CD4-positive, alpha-beta T cell (primary cell): ENCODE measurements at places on chromosomes 11 and 22. TPM values are rescaled to one million over a fixed set of nuclear protein-coding genes. Genes with fewer than 3 reads are reported as not detected.
A peak's percentile ranks its signal among the peaks of the same experiment; 100 is the strongest.

MUC2 gene
- total RNA-seq, result not detected

ROM1 gene
- 0.71 TPM for total RNA-seq

MTA2 gene
- 172 TPM for total RNA-seq

RFPL3 gene
- total RNA-seq, result not detected

PAMR1 gene
- total RNA-seq, result not detected

DNA sequence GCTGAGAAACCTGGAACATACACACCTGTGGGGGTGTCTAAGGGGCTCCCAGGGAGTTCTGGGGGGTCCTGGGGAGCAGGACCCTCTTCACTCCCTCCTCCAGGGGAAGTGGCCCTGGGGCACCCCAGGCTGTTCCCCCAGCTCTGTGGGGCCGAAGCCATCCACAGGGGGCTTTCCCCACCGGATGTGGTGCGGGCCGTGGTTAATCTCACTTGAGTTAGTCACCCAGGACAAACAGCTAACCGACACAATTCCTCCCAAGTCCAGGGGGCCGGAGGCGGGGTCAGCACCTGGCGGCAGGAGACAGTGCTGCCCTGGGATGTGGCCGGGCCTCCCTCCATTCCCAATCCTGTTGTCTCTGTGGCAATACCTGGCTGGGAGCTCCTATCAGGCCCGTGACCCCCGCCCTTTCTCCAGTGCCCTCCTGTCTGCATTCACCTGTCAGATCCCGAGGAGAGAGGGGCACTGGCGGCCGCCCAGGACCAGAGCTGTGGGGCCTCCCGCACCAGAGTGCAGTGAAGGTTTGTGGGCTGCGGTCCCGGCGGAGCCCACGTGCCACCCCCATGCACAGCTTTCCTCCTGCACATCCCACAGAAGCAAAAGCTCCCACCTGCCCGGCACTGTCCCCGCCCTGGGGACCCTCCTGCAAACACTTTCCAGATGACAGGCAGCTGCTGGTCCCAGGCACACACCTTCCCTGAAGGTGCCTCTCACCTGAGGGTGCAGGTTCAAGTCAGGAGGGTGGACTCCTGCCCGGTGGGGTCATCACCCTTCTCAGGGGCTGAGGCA, 5.2 kb upstream of the MUC5AC start:
- DNase-seq, result no peak
- H3K4me3 ChIP-seq, result no peak overlapping the region
- no peaks in the 10 kb centered on the region for H3K36me3 ChIP-seq
- H3K27me3 ChIP-seq, result peaks cover 7% of the 10 kb centered on the region

- no peaks in the 10 kb centered on the region for H3K4me1 ChIP-seq
- H3K36me3 ChIP-seq, result no peaks in the 10 kb centered on the region
- H3K4me3 ChIP-seq, result no peak overlapping the region
- no peak for DNase-seq
- H3K27me3 ChIP-seq, result no peaks in the 10 kb centered on the region
Observed at GRCh38 chr22:47927648-47928210, 1165.3 kb downstream of the TBC1D22A start.

- H3K27me3 ChIP-seq, result no peaks in the 10 kb centered on the region
- peak overlapping the region; percentile 1 for H3K27ac ChIP-seq
- H3K36me3 ChIP-seq, result no peaks in the 10 kb centered on the region
- no peak for DNase-seq
Observed at GRCh38 chr22:23184100-23184763, 3.9 kb downstream of the BCR start.

DNA sequence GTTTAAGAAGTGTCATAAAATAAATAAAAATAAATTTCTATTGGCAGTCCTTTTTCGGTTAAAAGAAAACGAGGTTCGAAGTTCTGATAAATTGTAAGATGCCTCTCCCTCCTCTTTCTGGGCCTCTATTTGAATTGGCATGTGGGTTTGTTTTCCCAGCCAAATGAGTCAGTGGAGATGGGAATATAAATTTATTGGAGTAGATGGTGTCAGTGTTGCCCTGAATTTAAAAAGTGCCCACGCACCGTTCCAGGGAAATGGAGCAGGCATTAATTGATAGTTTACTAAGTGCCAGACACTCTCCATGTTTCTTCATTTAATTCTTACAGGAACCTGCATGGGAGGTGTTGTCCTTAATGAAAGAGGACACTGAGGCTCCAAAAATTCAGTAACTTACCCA, 119.2 kb downstream of the FEZ1 start:
- H3K36me3 ChIP-seq, result no peaks in the 10 kb centered on the region
- H3K4me1 ChIP-seq, result no peaks in the 10 kb centered on the region
- no peak overlapping the region for H3K4me3 ChIP-seq
- H3K27me3 ChIP-seq, result peaks cover 13% of the 10 kb centered on the region
- DNase-seq, result no peak

GRCh38 chr11:75874684-75875341, 59.8 kb downstream of the UVRAG start:
- H3K27ac ChIP-seq, result no peak overlapping the region
- no peak for DNase-seq
- H3K4me1 ChIP-seq, result peaks cover 3% of the 10 kb centered on the region
- H3K4me3 ChIP-seq, result no peak overlapping the region
- no peaks in the 10 kb centered on the region for H3K27me3 ChIP-seq
- H3K36me3 ChIP-seq, result no peaks in the 10 kb centered on the region

DNA sequence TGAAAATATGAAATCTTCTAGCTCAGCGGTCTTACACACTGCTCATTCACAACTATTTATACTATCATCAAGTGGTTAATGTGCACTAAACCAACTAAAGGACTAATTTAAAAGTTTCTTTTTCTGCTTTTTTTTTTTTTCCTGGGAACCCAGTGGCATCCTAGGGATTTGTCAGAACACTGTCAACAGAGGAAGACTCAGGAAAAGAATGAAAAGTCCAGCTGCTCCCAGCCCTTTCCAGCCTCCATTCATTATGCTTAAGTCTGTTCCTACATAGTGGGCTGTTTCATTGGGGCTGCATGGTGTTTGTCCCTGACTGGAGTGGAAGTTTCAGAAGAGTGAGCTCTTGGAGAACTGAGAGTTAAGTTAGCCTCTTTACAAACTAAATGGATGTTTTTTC, 391.1 kb downstream of the AASDHPPT start:
- no peaks in the 10 kb centered on the region for H3K4me1 ChIP-seq
- H3K27ac ChIP-seq, result no peak overlapping the region
- no peaks in the 10 kb centered on the region for H3K27me3 ChIP-seq
- no peak overlapping the region for H3K4me3 ChIP-seq

- H3K4me1 ChIP-seq, result no peaks in the 10 kb centered on the region
- no peak for DNase-seq
- H3K36me3 ChIP-seq, result no peaks in the 10 kb centered on the region
Observed at GRCh38 chr11:68396516-68396915, 64.0 kb upstream of the PPP6R3 start.

DNA sequence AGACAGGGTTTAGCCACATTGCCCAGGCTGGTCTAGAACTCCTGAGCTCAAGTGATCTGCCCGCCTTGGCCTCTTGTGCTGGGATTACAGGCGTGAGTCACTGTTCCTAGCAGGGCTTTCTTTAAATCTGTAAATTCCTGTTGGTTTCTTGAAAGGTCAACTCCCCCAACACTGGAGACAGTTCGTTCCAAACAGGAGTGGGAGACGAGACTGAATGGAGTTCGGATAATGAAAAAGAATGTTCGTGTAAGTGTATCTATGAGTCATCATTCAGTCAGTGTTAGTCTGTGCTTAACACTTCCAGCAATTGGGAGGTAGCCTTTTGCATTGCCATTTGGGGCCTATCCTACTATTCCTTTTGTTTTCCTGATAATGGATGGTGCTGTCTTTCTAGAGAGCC, 10.0 kb upstream of the BACE1-AS start:
- no peaks in the 10 kb centered on the region for H3K27me3 ChIP-seq
- H3K4me1 ChIP-seq, result peaks cover 40% of the 10 kb centered on the region
- H3K36me3 ChIP-seq, result peaks cover 46% of the 10 kb centered on the region
- H3K27ac ChIP-seq, result no peak overlapping the region
- peak overlapping the region; percentile 50 for H3K4me3 ChIP-seq
- DNase-seq, result no peak

DNA sequence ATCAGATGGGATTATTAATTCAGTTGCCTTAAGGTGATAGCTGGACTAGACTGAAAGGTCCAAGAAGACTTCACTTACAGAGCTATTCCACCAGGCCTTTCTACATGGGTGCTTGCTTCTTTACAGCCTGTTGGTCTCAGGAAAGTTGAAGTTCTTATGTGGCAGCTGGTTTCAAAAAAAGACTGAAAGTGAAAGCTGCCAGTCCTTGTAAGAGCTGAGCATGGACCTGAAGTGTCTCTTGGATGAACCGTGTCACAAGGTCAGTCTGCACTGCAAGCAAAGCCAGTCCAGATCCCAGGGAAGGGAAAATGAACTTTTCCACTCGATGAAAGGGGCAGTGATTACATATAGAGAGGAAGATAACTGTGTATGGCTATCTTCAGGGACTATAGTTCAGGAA, 201.5 kb upstream of the LUZP2 start:
- H3K27me3 ChIP-seq, result no peaks in the 10 kb centered on the region
- no peak overlapping the region for H3K4me3 ChIP-seq
- no peak for DNase-seq
- H3K36me3 ChIP-seq, result no peaks in the 10 kb centered on the region
- no peaks in the 10 kb centered on the region for H3K4me1 ChIP-seq

- peak overlapping the region; percentile 95 for H3K4me3 ChIP-seq
- peaks cover 42% of the 10 kb centered on the region for H3K36me3 ChIP-seq
- H3K27ac ChIP-seq, result no peak overlapping the region
- H3K4me1 ChIP-seq, result peaks cover 14% of the 10 kb centered on the region
Observed at GRCh38 chr11:10752061-10752460, 1.0 kb downstream of the CTR9 start.

DNA sequence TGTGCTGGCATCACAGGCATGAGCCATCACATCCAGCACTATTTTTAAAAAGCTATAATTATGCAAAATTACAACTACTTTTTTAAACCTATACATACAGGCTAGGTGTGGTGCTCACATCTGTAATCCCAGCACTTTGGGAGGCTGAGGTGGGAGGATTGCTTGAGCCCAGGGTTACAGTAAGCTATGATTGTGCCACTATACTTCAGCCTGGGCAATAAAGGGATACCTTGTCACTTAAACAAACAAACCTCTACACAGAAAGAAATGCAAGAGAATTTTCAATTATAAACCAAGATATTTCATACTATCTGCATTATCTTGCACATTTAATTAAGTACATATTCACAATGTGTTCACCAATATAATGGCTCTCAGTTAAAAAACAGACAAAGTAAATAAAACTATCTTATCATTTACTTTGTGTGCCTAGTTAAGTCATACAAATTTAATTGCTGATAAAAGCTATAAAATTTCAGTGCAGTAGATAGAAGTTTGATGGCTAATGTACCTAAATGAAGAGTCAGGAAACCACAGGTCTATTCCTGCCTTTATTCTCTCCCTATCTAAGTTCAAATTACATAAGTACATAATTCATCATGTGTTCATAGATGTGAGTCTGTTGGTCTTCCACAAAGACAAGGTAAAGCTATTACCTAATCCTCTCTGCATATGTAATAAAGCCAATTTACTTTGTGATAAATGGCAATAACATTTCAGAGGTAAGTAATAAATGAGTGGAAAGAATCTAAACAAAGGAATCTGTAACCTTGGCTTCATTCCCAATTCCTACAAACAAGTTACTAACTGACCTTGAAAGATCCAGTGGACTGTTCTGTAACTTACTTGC, 9.0 kb upstream of the RDX start:
- H3K36me3 ChIP-seq, result no peaks in the 10 kb centered on the region
- no peaks in the 10 kb centered on the region for H3K27me3 ChIP-seq
- DNase-seq, result no peak
- no peak overlapping the region for H3K27ac ChIP-seq
- no peaks in the 10 kb centered on the region for H3K4me1 ChIP-seq

GRCh38 chr11:41996533-41996932, 537.1 kb upstream of the LRRC4C start:
- H3K4me3 ChIP-seq, result no peak overlapping the region
- H3K27me3 ChIP-seq, result no peaks in the 10 kb centered on the region
- no peaks in the 10 kb centered on the region for H3K4me1 ChIP-seq
- H3K27ac ChIP-seq, result no peak overlapping the region
- H3K36me3 ChIP-seq, result no peaks in the 10 kb centered on the region

DNA sequence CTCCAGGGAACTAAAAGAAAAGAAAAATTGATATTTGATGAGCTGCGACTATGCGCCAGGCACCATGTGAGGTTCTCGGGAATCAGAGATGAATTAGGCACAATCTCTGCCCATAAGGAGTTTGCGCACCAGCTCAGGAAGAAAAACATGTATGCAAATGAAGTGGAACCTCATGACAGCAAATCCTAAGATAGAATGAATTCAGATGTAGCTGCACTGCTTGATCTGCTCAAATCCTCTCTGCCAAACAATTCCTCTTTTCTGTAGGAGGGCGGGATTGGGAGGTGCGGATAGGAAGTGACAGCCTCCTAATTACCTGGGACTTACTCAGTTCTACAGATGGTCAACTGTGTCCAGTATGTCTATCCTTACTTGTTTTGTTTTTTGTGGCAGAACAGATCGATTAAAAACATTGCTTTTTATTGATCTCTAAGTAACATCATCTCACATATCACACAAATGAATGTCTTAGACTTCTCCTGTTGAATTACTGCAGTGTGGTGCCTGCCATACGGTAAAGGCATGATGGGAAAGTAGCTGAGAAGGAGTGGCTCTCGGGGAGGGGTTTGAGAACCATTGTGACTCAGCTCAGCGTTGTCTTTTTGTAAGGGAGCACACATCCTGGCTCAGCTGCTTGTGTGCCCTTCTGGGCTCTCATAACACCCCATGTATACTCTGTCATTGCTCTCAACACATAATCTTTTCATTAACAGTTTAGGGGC, 13.9 kb downstream of the CRTAM start:
- H3K4me3 ChIP-seq, result peak overlapping the region; percentile 39
- DNase-seq, result peak; percentile 20

GRCh38 chr11:14290422-14290821, 68.6 kb downstream of the RRAS2 start:
- H3K36me3 ChIP-seq, result no peaks in the 10 kb centered on the region
- peaks cover 4% of the 10 kb centered on the region for H3K4me1 ChIP-seq
- DNase-seq, result no peak
- H3K4me3 ChIP-seq, result no peak overlapping the region
- no peak overlapping the region for H3K27ac ChIP-seq

DNA sequence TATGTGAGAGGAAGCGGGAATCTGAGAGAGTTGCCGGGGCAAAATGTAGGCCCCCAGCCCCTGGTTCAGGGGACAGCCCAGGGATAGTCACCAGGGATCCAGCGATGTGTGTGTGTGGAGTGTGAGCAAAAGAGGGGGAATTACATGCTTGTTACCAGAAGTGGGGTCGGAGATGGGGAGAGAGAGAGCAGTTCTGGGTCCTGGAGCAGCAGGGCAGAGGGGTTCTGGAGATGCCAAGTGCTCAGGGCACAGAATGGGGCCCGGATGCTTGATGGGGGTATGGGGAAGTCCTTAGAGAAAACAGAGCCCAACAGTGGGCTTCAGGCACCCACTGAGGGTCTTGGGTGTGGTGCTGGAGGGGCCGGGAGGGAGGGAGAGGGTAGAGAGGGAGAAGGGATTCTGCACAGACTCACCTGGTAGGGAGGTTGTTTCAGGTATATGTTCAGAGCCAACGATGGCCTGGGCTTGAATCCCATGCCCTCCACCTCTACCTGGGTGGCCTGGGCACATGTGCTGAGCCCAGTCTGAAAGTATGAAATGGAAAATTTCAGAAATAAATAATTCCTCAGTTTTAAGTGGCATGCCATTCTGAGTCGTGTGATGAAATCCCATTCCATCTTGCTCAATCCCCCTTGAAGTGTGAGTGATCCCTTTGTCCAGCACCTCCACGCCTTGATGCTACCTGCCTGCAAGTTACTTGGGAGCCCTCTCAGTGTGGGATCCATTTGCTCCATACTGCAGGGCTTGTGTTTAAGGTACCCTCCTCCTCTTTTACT, 12.4 kb downstream of the SMIM38 start:
- no peak for DNase-seq
- no peak overlapping the region for H3K4me3 ChIP-seq
- no peaks in the 10 kb centered on the region for H3K4me1 ChIP-seq
- no peaks in the 10 kb centered on the region for H3K27me3 ChIP-seq
- no peak overlapping the region for H3K27ac ChIP-seq
